ENCODE measurements at places on chromosomes 12 and 14. TPM values are rescaled to one million over a fixed set of nuclear protein-coding genes. Genes with fewer than 3 reads are reported as not detected.
A peak's percentile ranks its signal among the peaks of the same experiment; 100 is the strongest.

DNA sequence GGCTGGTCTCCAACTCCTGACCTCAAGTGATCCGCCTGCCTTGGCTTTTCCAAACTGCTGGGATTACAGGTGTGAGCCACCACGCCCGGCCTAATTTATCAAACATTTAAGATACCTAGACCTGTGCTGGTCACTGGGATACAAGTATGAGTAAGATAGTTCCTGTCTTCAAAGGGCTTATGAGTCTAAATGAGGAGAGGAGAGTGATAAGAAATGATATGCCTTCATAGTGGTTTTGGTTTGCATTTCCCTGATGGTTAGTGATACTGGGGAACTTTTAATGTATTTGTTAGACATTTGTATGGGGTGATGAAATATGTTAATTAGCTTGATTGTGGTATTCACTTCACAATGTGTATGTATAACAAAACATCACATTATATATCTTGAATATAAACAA is 21.2 kb downstream of the TMED10 start:
- H3K4me1 ChIP-seq, result peaks cover 4% of the 10 kb centered on the region
- no peak overlapping the region for H3K27ac ChIP-seq
- DNase-seq, result no peak

DNA sequence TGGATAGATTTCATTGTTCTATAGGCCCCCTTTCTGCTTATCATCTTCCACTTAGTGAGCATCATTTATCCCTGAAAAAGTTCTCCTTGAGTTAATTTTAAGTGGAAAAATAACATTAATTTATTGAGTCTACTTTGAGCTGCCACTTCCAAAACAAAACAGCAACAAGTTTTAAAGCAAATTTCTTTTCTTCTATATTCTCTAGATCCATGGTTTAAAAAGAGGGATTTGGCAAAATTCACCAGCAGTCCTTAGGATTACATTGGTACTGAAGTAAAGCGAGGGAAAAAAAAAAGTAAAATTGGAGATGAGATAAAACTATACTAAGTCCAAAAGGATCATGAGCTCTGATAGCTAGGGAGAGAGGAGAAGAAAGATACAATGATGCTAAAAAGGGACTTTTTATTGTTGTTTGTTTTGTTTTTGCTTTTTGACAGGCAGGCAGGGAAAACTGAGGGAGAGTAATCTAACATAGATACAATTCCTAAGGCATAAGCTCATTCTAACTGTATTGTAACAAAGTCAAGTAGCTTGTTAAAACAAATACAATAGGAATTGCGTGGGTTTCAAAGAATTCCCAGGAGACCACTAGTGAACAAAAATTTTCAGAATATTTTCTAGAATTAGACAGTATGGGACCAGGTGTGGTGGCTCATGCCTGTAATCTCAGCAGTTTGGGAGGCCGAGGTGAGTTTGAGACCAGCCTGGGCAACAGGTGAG is 19.2 kb upstream of the PLEKHA5 start:
- H3K27me3 ChIP-seq, result no peaks in the 10 kb centered on the region
- DNase-seq, result no peak
- H3K36me3 ChIP-seq, result no peaks in the 10 kb centered on the region
- H3K27ac ChIP-seq, result no peak overlapping the region
- no peak overlapping the region for H3K4me3 ChIP-seq
- H3K4me1 ChIP-seq, result no peaks in the 10 kb centered on the region

DNA sequence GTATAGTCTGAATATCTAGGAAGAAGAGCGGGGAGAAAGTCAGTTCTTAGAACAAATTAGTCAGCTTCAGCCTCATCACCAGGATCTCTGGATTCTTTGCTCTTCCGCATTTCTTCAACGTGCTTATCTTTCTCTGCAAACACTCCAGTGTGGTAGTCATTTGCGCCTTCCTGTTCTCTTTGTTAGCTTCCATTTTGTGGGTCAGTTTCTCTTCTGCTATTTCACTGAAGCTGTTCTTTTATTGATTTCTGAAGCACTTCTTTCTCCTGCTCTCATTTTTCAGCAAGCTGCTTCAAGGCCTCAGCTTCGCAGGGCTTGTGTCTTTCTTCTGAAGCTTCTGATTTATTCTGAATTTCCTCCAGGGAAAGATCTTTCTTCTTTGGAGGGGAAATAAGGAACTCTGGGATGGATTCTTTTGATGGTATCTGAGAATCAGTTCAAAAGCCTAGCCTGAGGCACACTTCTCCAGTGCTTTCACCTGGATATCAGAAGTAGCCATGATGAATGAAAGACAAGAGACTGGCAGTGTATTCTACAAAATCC is 13.5 kb downstream of the AMN1 start:
- H3K36me3 ChIP-seq, result no peaks in the 10 kb centered on the region
- DNase-seq, result peak; percentile 77
- H3K4me1 ChIP-seq, result peaks cover 10% of the 10 kb centered on the region
- H3K27me3 ChIP-seq, result no peaks in the 10 kb centered on the region
- H3K4me3 ChIP-seq, result peak overlapping the region; percentile 54

FGD4 gene
- 0.08 TPM for polyA plus RNA-seq

- H3K4me1 ChIP-seq, result peaks cover 4% of the 10 kb centered on the region
- DNase-seq, result no peak
- H3K36me3 ChIP-seq, result no peaks in the 10 kb centered on the region
- H3K4me3 ChIP-seq, result no peak within 1 kb of the TSS
- peaks cover 5% of the 10 kb centered on the region for H3K27me3 ChIP-seq
- H3K27ac ChIP-seq, result no peak within 1 kb of the TSS
Measured at GRCh38 chr14:105525861-105526775, at the start of gene TMEM121. Gene TMEM121, plus strand, starts transcription at chr14:105526583. Its CDS starts 2,252 bp downstream, at chr14:105528835.
